ENCODE measurements at places on chromosomes 3 and 15. TPM values are rescaled to one million over a fixed set of nuclear protein-coding genes. Genes with fewer than 3 reads are reported as not detected.

DNA sequence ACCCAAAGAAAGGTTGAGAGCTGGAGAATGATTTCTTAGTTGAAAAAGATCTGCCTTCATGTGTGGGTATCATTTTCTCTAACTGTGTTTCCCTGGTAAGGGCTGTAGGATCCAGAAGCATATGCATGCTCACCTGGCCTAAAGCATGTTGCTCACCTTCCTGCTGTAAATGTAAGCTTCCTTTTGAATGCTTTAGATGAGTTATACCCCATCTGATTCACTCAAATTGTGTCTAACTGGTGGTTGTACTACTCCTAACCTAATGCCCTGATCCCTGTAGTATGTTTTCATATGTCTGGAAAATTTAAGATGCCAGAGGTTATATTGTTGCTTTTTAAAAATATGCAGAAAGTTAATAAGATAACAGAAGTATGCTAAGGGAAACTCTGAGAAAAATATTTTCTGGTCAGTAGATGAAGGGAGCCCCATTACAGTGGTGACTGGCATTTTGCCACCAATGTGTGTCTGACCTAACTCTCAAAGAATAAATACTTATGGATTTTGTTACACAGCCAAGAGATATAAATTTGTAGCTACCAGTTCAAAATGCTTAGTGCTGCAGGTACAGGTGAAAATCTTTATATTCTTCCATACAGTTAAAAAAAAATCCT, 7.7 kb downstream of the FILIP1L start:
- no peak overlapping the region for H3K27ac ChIP-seq
- DNase-seq: no peak
- H3K27me3 ChIP-seq: no peaks in the 10 kb centered on the region

- H3K4me1 ChIP-seq: peaks cover 2% of the 10 kb centered on the region
- DNase-seq: no peak
- no peak overlapping the region for H3K4me3 ChIP-seq
- no peak overlapping the region for H3K27ac ChIP-seq
Observed at GRCh38 chr3:21562243-21562642, 188.8 kb downstream of the ZNF385D start.

GRCh38 chr3:155785662-155786295, 20.3 kb downstream of the C3orf33 start:
- H3K4me1 ChIP-seq: no peaks in the 10 kb centered on the region
- DNase-seq: no peak
- H3K4me3 ChIP-seq: no peak overlapping the region
- no peaks in the 10 kb centered on the region for H3K27me3 ChIP-seq

GRCh38 chr3:44862226-44862637, 520 bp downstream of the TMEM42 start:
- H3K36me3 ChIP-seq: no peaks in the 10 kb centered on the region
- peak overlapping the region; percentile 52 for H3K4me3 ChIP-seq
- peak overlapping the region; percentile 97 for H3K27ac ChIP-seq
- peak; percentile 46 for DNase-seq
- H3K27me3 ChIP-seq: no peaks in the 10 kb centered on the region

DNA sequence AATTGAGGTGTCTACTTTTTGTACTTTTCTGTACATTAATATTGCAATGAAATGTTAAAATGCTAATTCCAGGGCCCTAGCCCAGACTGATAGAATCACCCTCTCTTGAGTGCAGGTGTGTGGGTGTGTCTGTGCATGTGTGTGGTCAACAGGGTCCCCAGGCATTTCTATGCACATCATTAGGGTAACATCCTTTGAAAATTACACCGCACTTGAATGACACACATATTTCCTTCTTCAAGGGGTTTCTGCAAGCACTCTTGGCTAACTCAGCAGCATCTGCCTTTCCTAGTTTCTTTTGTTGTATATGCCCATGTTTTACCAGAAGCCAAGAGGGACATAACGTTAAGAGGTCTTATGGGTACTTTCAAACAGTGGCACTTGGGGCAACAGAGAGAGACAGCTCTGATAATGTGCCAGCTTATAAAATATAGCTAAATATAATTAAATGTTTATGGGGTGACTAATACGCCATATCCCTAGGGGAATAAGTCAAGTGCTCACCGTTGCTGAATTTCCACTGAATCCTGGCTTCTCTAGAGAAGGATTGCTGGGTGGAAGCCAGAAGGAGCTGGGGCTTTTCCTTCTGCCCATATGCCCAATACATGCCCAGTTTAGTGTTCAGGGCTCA, 54.5 kb upstream of the LRIG1 start:
- H3K27me3 ChIP-seq: no peaks in the 10 kb centered on the region
- no peak for DNase-seq
- H3K4me1 ChIP-seq: no peaks in the 10 kb centered on the region
- H3K36me3 ChIP-seq: no peaks in the 10 kb centered on the region

DNA sequence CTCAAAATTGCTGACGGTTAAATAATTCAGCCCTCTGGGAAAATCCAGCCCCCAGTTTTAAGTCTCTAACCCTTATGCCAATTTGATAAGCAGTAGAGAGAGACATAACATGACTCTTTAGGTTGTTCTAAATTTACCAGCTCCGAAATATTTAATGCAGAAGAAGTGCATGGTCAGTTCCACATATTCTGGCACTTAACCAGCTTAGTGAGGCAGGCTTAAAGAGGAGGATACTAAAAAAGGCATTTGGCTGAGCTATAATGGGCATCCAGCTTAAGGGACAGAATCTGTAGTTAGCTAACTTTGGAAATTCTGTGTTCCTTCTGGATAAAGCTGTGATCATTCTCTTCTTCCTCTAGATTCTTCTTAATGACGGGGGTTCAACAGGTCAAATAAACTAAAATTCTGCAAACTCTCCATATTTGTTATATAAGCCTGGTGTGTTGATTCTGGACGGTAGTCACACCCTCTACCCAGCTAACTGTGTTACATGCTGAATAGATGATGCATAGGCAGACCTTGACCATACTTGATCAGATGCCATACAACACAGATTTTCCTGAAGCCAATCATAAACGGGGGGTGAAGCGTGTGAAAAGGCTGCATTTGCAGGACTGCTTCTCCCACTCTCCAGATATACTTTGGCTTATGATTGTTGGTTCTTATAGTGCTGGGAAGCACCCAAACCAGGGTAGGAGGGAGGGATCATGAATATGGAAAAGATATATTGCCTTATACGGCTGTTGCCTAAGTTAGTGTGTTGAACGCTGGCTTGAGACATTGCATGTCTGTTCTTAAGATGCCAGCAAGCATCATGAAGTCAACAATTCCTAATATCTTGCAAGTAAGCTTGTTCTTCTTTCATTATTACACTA, 118.4 kb downstream of the FGF12 start:
- DNase-seq: no peak
- no peaks in the 10 kb centered on the region for H3K27me3 ChIP-seq
- H3K4me1 ChIP-seq: no peaks in the 10 kb centered on the region
- H3K4me3 ChIP-seq: no peak overlapping the region

- H3K27ac ChIP-seq: no peak overlapping the region
- H3K36me3 ChIP-seq: no peaks in the 10 kb centered on the region
- no peaks in the 10 kb centered on the region for H3K27me3 ChIP-seq
- no peak for DNase-seq
- peaks cover 3% of the 10 kb centered on the region for H3K4me1 ChIP-seq
- no peak overlapping the region for H3K4me3 ChIP-seq
Observed at GRCh38 chr3:17747174-17747889, 4.9 kb upstream of the TBC1D5 start.

The SRP14 gene
- 256 TPM for polyA plus RNA-seq

The ABCF3 gene
- 51.4 TPM for polyA plus RNA-seq

DNA sequence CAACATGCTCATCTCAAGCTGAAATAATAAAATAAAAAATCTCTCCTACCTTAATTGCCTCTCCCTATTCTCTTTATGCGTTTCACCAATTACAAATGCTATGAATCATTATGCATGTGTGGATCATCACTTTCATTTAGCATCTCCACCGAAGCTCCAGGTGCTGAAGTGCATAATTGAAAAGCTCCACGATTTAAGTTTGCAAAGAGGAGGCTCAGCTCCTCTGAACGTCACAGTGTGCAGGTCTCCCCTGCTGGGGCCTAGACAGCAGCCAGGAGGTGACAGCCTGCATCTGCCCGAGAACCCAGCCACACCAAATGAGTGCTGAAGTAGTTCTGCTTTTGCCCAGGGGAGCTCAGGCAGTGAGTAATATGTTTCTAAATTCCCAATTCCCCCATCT, 60.5 kb upstream of the GLCE start:
- no peak for DNase-seq
- H3K4me1 ChIP-seq: no peaks in the 10 kb centered on the region
- no peak overlapping the region for H3K27ac ChIP-seq
- H3K27me3 ChIP-seq: no peaks in the 10 kb centered on the region
- H3K36me3 ChIP-seq: no peaks in the 10 kb centered on the region

DNA sequence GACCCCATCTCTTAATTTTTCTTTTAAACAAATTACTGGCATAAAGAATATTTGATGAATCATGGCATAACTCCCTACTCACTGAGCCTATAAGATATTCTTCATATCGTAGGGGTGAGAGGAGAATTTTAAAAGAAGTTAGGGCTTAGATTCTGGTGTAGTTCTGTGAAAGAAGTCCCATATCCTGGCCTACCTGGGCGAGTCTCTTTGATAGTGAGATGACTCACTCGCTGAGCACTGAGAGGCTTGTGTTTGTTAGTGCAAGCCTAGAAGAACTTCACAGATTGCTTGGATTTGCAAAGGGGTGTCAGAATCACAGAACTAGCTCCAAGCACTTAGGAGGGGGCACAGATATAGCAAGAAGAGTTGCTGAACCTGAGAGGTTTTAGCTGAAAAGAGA, 133.8 kb upstream of the TMC3 start:
- peaks cover 3% of the 10 kb centered on the region for H3K27me3 ChIP-seq
- H3K27ac ChIP-seq: no peak overlapping the region
- H3K36me3 ChIP-seq: no peaks in the 10 kb centered on the region
- H3K4me3 ChIP-seq: no peak overlapping the region

- no peaks in the 10 kb centered on the region for H3K36me3 ChIP-seq
- peak; percentile 30 for DNase-seq
- no peaks in the 10 kb centered on the region for H3K4me1 ChIP-seq
Observed at GRCh38 chr15:41881920-41882688, 11.7 kb downstream of the SPTBN5 start.

DNA sequence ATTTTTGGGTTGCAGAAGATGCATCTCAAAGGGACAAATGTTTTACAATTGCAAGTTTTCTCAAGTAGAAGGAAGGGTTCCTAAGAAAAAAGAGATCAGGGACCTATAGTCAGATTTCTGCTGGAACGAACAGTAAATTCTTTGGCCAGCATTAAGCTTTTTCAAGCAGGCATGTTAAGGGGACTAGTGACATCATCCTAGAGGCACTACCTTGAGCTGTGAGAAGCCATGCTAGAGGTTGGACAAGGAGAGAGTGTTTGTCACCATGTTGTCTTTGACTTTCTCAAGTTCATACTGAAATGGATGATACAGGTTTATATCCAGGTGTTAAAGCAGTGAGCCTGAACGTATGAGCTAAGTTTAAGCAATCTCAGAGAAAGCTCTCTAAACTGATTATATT, 85.2 kb upstream of the WDR72 start:
- H3K4me1 ChIP-seq: no peaks in the 10 kb centered on the region
- H3K27ac ChIP-seq: no peak overlapping the region
- H3K36me3 ChIP-seq: no peaks in the 10 kb centered on the region
- no peak for DNase-seq

GRCh38 chr3:79170021-79170420, 597.8 kb downstream of the ROBO1 start:
- no peaks in the 10 kb centered on the region for H3K36me3 ChIP-seq
- DNase-seq: no peak
- H3K27ac ChIP-seq: no peak overlapping the region
- peaks cover 11% of the 10 kb centered on the region for H3K4me1 ChIP-seq
- no peaks in the 10 kb centered on the region for H3K27me3 ChIP-seq

GRCh38 chr3:189334064-189334920, 162.5 kb downstream of the TPRG1 start:
- no peak overlapping the region for H3K4me3 ChIP-seq
- no peaks in the 10 kb centered on the region for H3K36me3 ChIP-seq
- H3K4me1 ChIP-seq: no peaks in the 10 kb centered on the region

GRCh38 chr15:58269455-58270414, 131.6 kb downstream of the AQP9 start:
- H3K4me3 ChIP-seq: no peak overlapping the region
- peaks cover 2% of the 10 kb centered on the region for H3K4me1 ChIP-seq
- H3K27ac ChIP-seq: no peak overlapping the region

- H3K36me3 ChIP-seq: no peaks in the 10 kb centered on the region
- peak; percentile 24 for DNase-seq
- H3K27me3 ChIP-seq: no peaks in the 10 kb centered on the region
- H3K4me1 ChIP-seq: no peaks in the 10 kb centered on the region
- H3K27ac ChIP-seq: no peak overlapping the region
Observed at GRCh38 chr3:30142946-30143345, 463.5 kb upstream of the TGFBR2 start.

The WNT7A gene
- 1.7 TPM for polyA plus RNA-seq

GRCh38 chr15:45338417-45338816, 39.9 kb downstream of the GATM start:
- H3K36me3 ChIP-seq: no peaks in the 10 kb centered on the region
- H3K4me1 ChIP-seq: no peaks in the 10 kb centered on the region
- no peaks in the 10 kb centered on the region for H3K27me3 ChIP-seq
- H3K4me3 ChIP-seq: no peak overlapping the region
- no peak for DNase-seq

DNA sequence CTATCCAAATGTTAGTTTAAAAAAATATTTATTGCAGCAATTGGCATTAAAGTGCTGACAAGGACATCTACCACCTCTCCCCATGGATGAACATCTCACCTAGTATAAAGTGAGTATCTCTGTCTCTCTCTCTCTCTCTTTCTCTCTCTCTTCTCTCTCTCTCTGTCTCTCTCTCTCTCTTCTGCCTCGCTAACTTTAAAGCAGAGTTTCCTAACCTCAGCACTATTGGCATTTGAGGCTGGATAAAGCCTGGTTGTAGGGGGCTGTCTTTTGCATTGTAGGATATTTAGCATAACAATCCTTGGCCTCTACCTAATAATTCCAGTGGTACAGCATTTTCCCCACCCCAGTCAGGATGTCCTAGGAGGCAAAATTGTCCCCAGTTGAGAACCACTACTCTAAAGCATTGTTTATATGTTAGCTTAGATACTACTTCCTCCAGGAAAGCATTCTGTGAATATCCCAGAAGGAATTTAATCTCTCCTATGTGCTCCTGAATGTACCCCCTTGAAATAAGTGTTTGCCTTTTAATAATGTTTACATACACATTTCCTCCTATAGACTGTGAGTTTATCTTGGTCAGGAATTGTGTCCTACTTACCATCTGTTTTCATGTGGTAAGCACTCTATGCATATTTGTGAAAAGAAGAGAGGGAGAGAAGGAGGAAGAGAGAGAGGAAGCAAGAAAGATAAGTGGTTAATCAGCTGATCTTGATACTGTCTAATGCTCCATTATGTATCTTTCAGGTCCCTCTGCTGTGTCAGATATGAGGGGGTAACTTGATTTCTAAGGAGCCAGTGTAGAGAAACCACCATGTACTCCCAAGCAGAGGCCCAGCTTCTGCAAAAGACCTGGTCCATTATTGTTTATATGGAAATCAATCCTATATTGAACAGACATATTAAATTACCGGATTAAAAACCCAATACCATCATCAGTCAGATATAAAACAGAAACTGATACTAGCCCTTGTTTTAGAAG, 346.6 kb downstream of the RBMS3 start:
- no peaks in the 10 kb centered on the region for H3K27me3 ChIP-seq
- peaks cover 10% of the 10 kb centered on the region for H3K4me1 ChIP-seq
- H3K36me3 ChIP-seq: no peaks in the 10 kb centered on the region
- DNase-seq: no peak
- H3K4me3 ChIP-seq: no peak overlapping the region
- H3K27ac ChIP-seq: no peak overlapping the region

The ACP3 gene
- 3.5 TPM for polyA plus RNA-seq

The GOLGA6D gene
- not detected for polyA plus RNA-seq

Measured in lung (tissue), 17 donors.